ENCODE measurements at places on chromosomes 7 and 10. TPM values are rescaled to one million over a fixed set of nuclear protein-coding genes. Genes with fewer than 3 reads are reported as not detected.

DNA sequence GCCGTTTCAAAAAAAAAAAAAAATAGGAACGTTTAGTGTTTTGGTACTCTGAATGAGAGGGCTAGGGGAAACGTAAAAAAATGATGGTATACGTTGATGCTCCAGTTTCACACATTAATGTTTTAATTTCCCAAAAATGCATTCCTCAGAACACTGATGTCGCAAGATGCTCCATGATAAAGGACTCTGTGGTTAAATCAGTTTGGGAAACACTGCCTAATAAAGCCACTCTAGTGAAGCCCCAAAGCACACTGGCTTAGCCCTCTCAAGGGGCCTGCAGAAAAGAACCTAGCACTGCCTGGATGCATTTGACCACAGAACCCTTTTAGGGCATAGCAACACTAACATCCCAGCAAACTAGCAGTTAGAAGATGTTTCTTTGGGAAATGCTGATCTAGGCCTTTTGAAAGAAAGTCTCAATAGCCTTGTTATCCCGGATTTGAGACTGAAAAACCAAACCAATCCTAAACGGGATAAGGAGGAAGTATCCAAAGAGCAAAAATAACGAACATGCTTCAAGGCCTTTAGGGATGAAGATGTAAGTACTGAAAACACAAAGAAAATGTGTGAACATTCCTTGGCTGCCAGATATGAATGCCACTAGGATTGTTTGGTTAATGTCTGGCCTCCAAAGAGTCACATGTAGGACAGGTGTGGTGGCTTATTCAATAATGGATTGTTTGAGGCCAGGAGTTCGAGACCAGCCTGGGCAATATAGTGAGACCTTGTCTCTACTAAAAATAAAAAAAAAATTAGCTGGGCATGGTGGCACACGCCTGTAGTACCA is 11.0 kb downstream of the DLG5 start:
- H3K36me3 ChIP-seq, result no peaks in the 10 kb centered on the region
- H3K4me3 ChIP-seq, result no peak overlapping the region
- no peak for DNase-seq
- no peaks in the 10 kb centered on the region for H3K4me1 ChIP-seq
- H3K27ac ChIP-seq, result no peak overlapping the region

- no peaks in the 10 kb centered on the region for H3K27me3 ChIP-seq
- no peaks in the 10 kb centered on the region for H3K36me3 ChIP-seq
- no peak overlapping the region for H3K4me3 ChIP-seq
- no peaks in the 10 kb centered on the region for H3K4me1 ChIP-seq
- no peak for DNase-seq
Observed at GRCh38 chr7:98630770-98631169, 13.7 kb downstream of the NPTX2 start.

DNA sequence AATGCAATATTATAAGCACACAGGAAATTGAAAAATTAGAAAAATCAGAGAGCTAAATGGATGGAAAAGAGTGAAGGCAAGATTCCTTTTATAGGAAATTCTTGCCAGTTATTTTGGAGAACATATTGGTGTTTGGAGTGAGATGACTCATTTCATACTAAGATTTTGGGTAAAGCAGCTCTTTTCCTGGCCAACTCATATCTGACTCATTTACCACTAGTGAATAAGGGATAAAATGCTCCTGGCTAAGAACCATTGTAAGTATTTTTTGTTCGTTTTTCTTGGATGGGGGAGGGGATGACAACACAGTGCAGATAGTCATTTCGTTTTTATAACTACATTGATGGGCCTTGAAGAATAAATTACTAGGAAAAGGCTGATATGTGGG is 139.3 kb downstream of the TWIST1 start:
- no peak overlapping the region for H3K4me3 ChIP-seq
- no peak for DNase-seq
- H3K27me3 ChIP-seq, result no peaks in the 10 kb centered on the region
- H3K27ac ChIP-seq, result no peak overlapping the region

DNA sequence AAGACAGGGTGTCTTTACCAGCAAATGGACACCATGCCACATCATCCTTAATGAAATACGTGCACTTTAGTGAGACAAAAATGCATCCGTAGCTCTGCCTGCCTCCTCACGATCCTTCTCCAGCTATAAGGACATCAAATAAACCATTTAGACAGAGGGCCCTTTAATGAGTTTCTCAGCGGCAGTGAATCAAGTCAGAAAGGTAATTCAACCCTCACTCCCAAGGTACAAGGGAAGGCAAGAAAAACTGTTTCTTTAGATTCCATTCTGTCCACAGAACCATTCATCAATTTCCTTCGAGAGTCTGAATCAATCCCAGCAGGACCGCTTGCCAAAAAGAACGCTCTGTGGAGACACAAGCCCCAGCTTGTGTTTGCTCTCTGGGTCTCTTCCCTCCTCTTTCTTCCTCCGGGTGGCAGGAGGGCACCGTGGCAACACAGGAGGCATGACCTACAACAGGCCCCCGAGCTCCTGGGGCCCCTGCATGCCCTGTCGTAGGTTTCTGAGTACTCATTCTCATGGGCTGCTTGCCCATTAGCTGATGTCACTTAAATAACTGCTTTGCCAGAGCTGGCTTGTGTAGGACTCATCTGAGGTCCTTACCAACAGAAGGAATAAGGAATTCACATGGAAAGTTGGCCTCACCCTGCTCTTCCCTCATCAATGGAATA is 297.8 kb upstream of the PRKCQ start:
- no peaks in the 10 kb centered on the region for H3K4me1 ChIP-seq
- H3K27ac ChIP-seq, result no peak overlapping the region
- H3K27me3 ChIP-seq, result no peaks in the 10 kb centered on the region
- DNase-seq, result no peak
- no peaks in the 10 kb centered on the region for H3K36me3 ChIP-seq

DNA sequence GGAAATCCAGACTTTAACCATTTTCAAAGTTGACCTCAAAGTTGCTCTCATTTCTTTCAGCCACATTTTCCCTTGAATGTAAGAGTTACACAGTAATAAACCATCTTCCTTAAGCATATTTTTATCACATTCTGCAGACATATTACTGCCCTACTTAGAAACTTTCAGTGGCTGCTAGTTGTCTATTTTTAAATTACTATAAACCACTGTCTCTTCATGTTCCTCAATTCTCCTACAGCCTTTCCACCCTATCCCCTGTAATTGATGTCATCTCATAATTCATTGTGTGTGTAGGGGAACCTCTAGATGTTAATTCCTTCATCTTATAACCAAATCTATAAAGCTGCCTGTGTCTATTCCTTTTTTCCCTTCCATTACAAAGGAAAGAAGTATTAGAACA is 78.1 kb upstream of the STRIP2 start:
- H3K27ac ChIP-seq, result no peak overlapping the region
- no peaks in the 10 kb centered on the region for H3K4me1 ChIP-seq
- no peak for DNase-seq

Gene FOXI2
- not detected for total RNA-seq
